Activated naive CD4-positive, alpha-beta T cell treated with anti-CD3 and anti-CD28 coated beads for 36 hours (primary cell): ENCODE measurements at places on chromosomes 5 and 9. TPM values are rescaled to one million over a fixed set of nuclear protein-coding genes. Genes with fewer than 3 reads are reported as not detected.

GRCh38 chr5:169152946-169153345, 148.0 kb downstream of the SLIT3 start:
- H3K27ac ChIP-seq, result no peak overlapping the region
- H3K36me3 ChIP-seq, result no peaks in the 10 kb centered on the region
- no peaks in the 10 kb centered on the region for H3K27me3 ChIP-seq
- H3K4me1 ChIP-seq, result no peaks in the 10 kb centered on the region
- no peak for DNase-seq

- H3K27me3 ChIP-seq, result no peaks in the 10 kb centered on the region
- no peaks in the 10 kb centered on the region for H3K4me1 ChIP-seq
- H3K36me3 ChIP-seq, result no peaks in the 10 kb centered on the region
- no peak overlapping the region for H3K27ac ChIP-seq
- no peak for DNase-seq
Measured at GRCh38 chr5:121695307-121695706, 156.4 kb upstream of the FTMT start.

DNA sequence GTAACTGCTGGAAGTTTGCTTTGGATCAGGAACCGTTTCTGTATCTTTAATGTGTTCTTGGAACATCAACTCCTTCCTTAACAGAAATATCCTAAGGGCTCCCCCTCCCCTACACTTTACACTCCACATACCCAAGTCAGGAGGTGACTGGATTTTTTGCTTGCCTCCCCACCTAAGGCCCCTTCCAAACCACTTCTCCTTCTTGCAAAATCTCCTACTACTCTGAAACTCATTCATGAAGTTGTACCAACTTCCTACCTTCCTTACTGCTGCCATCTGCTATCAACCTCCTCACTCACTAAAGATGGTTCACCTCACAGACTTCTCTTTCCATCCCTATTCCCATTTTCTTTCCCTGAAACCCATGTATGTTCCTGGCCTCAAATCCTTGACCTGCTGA, 16.1 kb downstream of the TXN start:
- no peaks in the 10 kb centered on the region for H3K4me1 ChIP-seq
- peaks cover 14% of the 10 kb centered on the region for H3K36me3 ChIP-seq
- DNase-seq, result no peak

AFAP1L1 gene
- 0.07 TPM for total RNA-seq

- H3K27ac ChIP-seq, result no peak overlapping the region
- no peaks in the 10 kb centered on the region for H3K36me3 ChIP-seq
- DNase-seq, result peak; percentile 4
- H3K4me3 ChIP-seq, result no peak overlapping the region
- no peaks in the 10 kb centered on the region for H3K4me1 ChIP-seq
- peaks cover 5% of the 10 kb centered on the region for H3K27me3 ChIP-seq
Measured at GRCh38 chr5:7683753-7684152, 167.2 kb downstream of the CFAP90 start.

DNA sequence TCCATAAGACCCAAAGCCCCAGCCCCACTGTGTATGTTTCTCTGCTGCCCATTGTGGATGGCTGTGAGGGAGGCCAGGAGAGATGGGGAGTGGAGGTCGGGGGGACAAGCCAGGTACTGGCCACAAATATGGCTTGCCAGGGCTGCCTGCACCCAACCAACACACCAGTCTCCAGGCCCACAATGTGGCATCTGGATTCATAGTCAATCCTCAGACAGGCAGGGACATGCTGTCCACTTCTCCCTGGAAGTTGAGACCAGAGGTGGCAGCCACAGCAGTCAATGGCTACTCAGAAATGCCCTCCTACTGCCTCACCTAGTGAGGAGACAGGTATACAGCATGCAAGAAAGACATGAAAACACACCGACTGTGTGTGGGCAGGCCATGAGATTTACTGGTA, 61.2 kb upstream of the SLC25A51 start:
- DNase-seq, result no peak
- no peaks in the 10 kb centered on the region for H3K27me3 ChIP-seq
- H3K4me1 ChIP-seq, result no peaks in the 10 kb centered on the region
- H3K27ac ChIP-seq, result no peak overlapping the region
- no peaks in the 10 kb centered on the region for H3K36me3 ChIP-seq
- no peak overlapping the region for H3K4me3 ChIP-seq

DNA sequence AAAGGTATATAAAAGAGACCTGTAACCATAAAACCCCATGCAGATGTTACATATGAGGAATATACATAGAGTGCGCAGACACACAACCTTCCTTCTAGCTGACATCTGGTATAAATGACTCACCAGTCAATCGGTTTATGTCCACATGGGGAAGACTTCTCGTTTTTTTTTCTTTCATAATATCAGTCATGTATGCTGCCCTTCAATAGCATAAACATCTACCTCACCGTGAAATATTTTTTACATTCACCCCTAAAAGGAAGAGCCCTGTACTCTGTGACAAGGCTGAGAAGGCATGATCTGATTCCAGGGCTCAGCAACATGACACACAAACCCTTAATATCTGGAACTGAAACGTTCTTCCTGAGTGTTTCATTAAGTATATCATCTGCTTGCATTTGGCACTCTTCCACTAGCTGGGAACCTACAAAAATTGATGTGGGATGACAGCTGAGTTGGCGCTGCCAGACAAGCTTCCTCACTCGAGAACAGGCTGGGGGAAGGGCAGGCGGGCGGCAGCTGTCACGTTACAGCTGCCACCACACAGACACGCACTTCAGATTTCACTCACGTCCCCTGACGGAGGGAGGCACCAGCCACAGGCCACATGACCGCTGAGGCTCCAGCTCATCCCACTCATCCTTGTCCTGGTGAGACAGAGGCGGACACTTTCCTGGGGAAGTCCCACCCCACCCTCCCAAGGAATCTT, 74.2 kb downstream of the SHB start:
- peaks cover 13% of the 10 kb centered on the region for H3K4me1 ChIP-seq
- peaks cover 6% of the 10 kb centered on the region for H3K27me3 ChIP-seq
- H3K4me3 ChIP-seq, result no peak overlapping the region
- no peaks in the 10 kb centered on the region for H3K36me3 ChIP-seq
- no peak overlapping the region for H3K27ac ChIP-seq
- DNase-seq, result peak; percentile 57

DNA sequence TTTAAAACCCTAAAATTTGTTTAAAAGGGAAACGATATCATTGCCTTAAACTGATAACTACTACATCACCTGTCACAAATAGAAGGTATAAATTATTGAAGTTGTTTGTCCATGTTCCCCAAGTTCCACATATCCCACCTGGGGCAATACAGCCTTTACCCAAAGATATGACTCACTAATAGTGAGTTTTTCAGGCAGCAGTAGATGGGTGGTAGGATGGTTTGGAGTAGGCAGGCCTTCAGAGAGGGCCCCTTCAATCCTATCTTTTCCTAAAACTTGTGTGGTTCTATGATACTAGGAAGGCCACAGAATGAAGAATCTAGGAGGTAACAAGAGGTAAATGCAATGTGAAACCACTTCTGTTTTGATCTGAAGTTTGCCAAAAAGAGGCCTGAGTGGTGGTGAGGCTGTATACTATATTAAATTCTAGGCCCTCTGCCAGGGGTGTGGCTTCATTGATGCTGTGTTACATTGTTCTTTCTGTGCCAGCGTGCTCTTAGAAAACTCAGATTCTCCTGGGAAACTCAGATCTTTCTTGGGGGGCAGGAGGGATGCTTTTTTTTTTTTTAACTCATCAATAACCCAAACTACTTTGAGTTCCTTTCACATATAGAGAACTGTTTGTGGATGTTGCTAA, 7.2 kb downstream of the CYSTM1 start:
- no peaks in the 10 kb centered on the region for H3K36me3 ChIP-seq
- no peaks in the 10 kb centered on the region for H3K27me3 ChIP-seq
- no peak overlapping the region for H3K27ac ChIP-seq
- H3K4me3 ChIP-seq, result no peak overlapping the region

CCL27 gene
- total RNA-seq, result not detected

DNA sequence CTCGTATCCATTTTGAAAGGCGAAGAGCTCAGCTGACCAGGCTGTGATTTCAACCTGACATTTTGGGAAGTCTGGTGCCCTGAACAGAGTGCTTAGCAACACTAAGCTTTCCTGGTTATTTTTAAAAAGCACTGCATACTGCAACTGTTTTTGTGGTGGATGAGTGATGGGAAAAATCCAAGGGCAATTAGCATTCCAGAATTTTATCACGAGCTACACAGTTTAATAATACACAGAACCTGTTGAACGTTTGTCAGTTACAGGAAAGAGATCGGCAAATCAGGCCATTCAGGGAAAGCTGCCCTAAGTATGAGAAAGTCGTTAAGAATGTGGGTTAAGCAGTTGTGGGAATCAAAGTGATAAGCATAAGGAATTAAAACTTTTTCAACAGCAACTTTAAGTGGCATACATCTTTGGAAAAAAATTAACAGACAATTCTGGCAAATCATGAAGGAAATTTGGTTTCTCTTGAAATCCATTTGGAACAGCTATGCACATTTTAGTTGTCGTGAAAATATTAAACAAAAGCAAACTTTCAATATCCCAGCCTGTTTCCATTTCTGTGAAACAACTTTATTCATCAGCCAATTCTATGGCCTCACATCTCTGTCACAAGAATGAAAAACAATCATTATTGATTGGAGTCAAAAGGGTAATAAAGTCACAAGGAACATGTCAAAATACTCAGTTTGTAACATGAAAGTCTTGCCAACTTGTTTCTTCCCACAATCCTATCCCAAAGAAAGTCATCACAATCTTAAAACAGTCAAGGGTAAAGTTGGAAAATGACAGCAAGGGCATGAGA, 25.7 kb downstream of the PUM3 start:
- H3K4me1 ChIP-seq, result peaks cover 5% of the 10 kb centered on the region
- H3K27me3 ChIP-seq, result no peaks in the 10 kb centered on the region
- DNase-seq, result no peak

PCDHGB2 gene
- not detected for total RNA-seq

PRSS3 gene
- total RNA-seq, result not detected

- H3K27me3 ChIP-seq, result no peaks in the 10 kb centered on the region
- H3K27ac ChIP-seq, result no peak overlapping the region
- no peak overlapping the region for H3K4me3 ChIP-seq
- H3K36me3 ChIP-seq, result no peaks in the 10 kb centered on the region
- no peaks in the 10 kb centered on the region for H3K4me1 ChIP-seq
Measured at GRCh38 chr9:82939451-82939850, 123.5 kb downstream of the RASEF start.

DTWD2 gene
- 4.0 TPM for total RNA-seq

DNA sequence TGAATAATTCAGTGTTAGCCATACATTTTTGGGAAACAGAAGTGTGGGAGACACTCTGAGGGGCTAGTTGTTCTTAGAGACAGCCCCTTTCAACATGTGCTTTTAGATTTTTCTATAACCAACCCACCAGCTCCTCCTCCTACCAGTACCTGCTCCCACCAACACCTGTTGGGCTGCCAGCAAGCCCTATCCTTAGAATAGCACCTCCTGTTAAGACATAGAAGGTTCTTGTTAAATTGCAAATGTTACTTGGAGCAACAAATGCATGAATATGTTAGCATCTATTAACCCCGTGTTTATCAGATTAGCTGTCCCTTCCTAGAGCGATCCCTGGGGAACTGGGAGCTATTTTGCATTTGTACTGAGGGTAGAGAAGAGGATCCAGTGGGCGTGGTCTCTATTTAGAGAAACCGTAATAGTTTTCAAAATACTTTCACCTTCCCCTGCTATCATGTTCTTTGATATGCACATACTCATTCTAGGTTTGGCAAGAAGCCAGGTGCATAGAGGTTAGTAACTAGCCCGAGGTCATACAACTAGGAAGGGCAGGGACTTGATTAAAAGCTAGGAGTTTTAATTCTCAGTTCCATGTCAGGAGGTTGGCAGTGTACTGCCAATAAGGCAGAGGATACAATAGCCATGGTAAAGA, 334.4 kb downstream of the KCTD16 start:
- H3K27ac ChIP-seq, result no peak overlapping the region
- H3K4me1 ChIP-seq, result no peaks in the 10 kb centered on the region
- no peak overlapping the region for H3K4me3 ChIP-seq

GRCh38 chr5:50580506-50580905, 85.9 kb upstream of the PARP8 start:
- peaks cover 9% of the 10 kb centered on the region for H3K4me1 ChIP-seq
- H3K27me3 ChIP-seq, result no peaks in the 10 kb centered on the region
- no peaks in the 10 kb centered on the region for H3K36me3 ChIP-seq
